CD4-positive, alpha-beta T cell (primary cell): ENCODE measurements at places on chromosomes 5 and 9. TPM values are rescaled to one million over a fixed set of nuclear protein-coding genes. Genes with fewer than 3 reads are reported as not detected.
A peak's percentile ranks its signal among the peaks of the same experiment; 100 is the strongest.

Gene DOLPP1
- 3.6 TPM for total RNA-seq

Gene SLC6A19
- total RNA-seq: not detected

DNA sequence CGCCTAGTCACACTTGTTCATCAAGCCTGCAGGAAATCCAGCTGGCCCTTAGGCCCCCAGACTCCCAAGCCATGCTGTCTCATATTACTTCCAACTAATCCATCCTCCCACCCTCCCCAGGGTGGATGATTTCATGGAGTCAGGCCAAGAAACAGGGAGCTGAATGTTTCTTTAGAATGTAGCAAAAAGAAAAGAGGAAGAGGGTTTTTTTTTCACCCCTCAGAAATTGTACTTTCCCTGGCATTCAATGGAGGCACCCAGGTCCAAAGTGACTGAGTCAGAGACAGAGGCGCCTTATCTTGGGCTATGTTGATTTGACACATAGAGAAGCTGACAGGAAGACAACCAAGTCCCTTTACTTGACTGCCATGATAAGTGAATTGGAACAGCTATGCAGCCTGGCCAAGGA, 260.2 kb upstream of the NR4A3 start:
- H3K4me1 ChIP-seq: no peaks in the 10 kb centered on the region
- no peak overlapping the region for H3K27ac ChIP-seq
- no peak for DNase-seq
- H3K27me3 ChIP-seq: no peaks in the 10 kb centered on the region
- no peaks in the 10 kb centered on the region for H3K36me3 ChIP-seq

Gene GRXCR2
- total RNA-seq: not detected

GRCh38 chr9:132124800-132125199, 37.1 kb upstream of the NTNG2 start:
- no peak overlapping the region for H3K27ac ChIP-seq
- H3K36me3 ChIP-seq: no peaks in the 10 kb centered on the region

GRCh38 chr5:74865256-74865803, 857 bp downstream of the FAM169A start:
- no peaks in the 10 kb centered on the region for H3K36me3 ChIP-seq
- no peaks in the 10 kb centered on the region for H3K27me3 ChIP-seq
- no peak overlapping the region for H3K27ac ChIP-seq
- peaks cover 15% of the 10 kb centered on the region for H3K4me1 ChIP-seq
- peak overlapping the region; percentile 71 for H3K4me3 ChIP-seq
- DNase-seq: peak; percentile 34

DNA sequence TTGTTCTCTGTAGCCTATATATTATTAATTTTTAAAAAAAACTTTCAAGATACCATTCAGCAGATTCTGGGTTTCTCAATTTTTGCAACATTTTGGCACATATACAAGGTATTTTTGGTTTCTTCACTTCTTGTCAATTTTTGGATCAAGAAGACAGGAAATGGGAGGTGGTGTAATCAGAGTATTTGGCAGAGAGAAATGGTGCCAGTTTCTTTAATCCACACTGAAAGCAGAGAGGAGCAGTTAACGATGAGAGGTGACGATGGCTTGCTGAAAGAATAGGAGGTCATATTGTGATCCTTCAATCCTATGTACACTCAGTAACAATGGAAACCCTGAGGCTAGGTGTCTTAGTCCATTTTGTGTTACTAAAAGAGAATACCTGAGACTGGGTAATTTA, 16.4 kb downstream of the NNT start:
- H3K27me3 ChIP-seq: no peaks in the 10 kb centered on the region
- H3K36me3 ChIP-seq: peaks cover 47% of the 10 kb centered on the region
- no peak overlapping the region for H3K27ac ChIP-seq
- no peaks in the 10 kb centered on the region for H3K4me1 ChIP-seq
- H3K4me3 ChIP-seq: no peak overlapping the region

Gene SPAAR
- not detected for total RNA-seq

- DNase-seq: no peak
- no peaks in the 10 kb centered on the region for H3K4me1 ChIP-seq
- H3K4me3 ChIP-seq: no peak overlapping the region
- H3K36me3 ChIP-seq: no peaks in the 10 kb centered on the region
- H3K27me3 ChIP-seq: no peaks in the 10 kb centered on the region
- H3K27ac ChIP-seq: no peak overlapping the region
Observed at GRCh38 chr5:43581398-43581797, 21.6 kb upstream of the NNT start.

Gene PLAC8L1
- total RNA-seq: not detected

DNA sequence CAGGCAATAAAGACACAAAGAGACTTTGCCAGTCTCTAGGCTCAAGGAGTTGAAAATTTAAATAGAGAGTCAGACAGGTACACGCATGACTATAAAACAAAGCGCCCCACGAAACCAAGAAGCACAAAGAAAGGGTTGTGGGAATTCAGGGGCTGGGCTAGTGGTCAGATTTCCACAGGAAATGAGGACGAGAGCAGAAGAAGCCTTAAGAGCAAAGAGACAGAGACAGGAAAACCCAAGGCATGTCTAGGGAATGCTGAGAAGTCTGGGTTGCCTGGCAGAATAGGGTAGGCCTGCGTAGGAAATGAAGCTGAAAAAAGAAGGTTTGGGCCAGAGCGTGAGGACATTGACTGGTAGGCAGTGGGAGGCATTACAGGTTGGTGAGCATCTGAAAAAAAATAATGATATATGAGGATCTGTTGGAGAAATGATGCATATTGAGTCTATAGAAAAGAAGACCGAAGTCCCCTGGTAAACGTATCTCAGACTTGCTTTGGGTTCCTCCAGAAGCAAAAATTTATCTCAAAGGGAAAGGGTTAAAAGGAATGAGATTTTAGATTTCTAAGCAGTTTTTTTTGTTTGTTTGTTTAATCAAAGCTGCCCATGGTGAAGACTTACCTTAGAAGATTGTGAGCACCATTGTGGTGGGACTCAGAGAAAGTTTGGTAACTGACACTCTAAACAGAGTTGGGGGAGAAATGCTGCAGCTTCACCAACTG, 51.8 kb downstream of the SLC1A3 start:
- no peak overlapping the region for H3K4me3 ChIP-seq
- DNase-seq: no peak
